ENCODE measurements at places on chromosomes 6 and 20.

- DNase-seq = no peak
- H3K27me3 ChIP-seq = peaks cover 52% of the 10 kb centered on the region
- H3K27ac ChIP-seq = no peak overlapping the region
- H3K4me3 ChIP-seq = no peak overlapping the region
- H3K36me3 ChIP-seq = no peaks in the 10 kb centered on the region
These were observed 38.3 kb upstream of the SLC32A1 start for GRCh38 chr20:38685853-38686473.

- peaks cover 5% of the 10 kb centered on the region for H3K4me1 ChIP-seq
- no peaks in the 10 kb centered on the region for H3K36me3 ChIP-seq
- H3K27ac ChIP-seq = no peak overlapping the region
- no peaks in the 10 kb centered on the region for H3K27me3 ChIP-seq
- DNase-seq = no peak
These were observed 374.5 kb downstream of the RNGTT start for GRCh38 chr6:88588938-88589337.

- no peak overlapping the region for H3K4me3 ChIP-seq
- H3K27ac ChIP-seq = no peak overlapping the region
- no peaks in the 10 kb centered on the region for H3K27me3 ChIP-seq
- no peak for DNase-seq
- no peaks in the 10 kb centered on the region for H3K36me3 ChIP-seq
These were observed 66.4 kb upstream of the PDE10A start for GRCh38 chr6:165729307-165729936.

- H3K4me1 ChIP-seq = no peaks in the 10 kb centered on the region
- no peak overlapping the region for H3K4me3 ChIP-seq
- no peak overlapping the region for H3K27ac ChIP-seq
- DNase-seq = no peak
- no peaks in the 10 kb centered on the region for H3K36me3 ChIP-seq
These were observed 168.4 kb upstream of the TNFAIP3 start for GRCh38 chr6:137698636-137699030.

- peaks cover 25% of the 10 kb centered on the region for H3K36me3 ChIP-seq
- no peaks in the 10 kb centered on the region for H3K4me1 ChIP-seq
- H3K27me3 ChIP-seq = no peaks in the 10 kb centered on the region
- H3K27ac ChIP-seq = no peak overlapping the region
These were observed 10.3 kb downstream of the ZNF337 start for GRCh38 chr20:25686081-25687067.

DNA sequence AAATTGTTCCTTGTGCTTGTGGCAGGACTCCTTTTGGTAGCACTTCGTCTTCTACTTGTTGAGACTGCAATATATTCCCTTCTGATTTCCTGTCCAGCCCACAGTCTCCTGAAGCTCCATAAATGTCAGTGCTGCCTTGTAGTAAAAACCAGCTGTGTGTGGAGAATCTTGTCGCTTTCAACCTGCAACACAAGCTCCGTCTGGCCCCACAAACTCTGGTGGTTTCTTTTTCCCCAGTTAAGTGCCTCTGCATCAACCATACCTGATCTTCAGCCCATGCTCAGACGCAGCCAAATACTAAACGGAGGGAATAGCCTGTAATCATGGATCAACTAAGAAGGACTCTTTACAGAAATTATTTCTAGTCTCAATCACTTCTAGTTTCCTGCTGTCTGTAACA, 1133.3 kb upstream of the ADGRB3 start:
- H3K36me3 ChIP-seq = no peaks in the 10 kb centered on the region
- no peak overlapping the region for H3K27ac ChIP-seq
- no peak for DNase-seq
- H3K4me1 ChIP-seq = no peaks in the 10 kb centered on the region
- no peaks in the 10 kb centered on the region for H3K27me3 ChIP-seq

GRCh38 chr6:64680446-64680845, 1026.6 kb downstream of the EYS start:
- no peaks in the 10 kb centered on the region for H3K4me1 ChIP-seq
- no peak overlapping the region for H3K27ac ChIP-seq
- H3K4me3 ChIP-seq = no peak overlapping the region
- no peaks in the 10 kb centered on the region for H3K36me3 ChIP-seq
- no peak for DNase-seq
- H3K27me3 ChIP-seq = no peaks in the 10 kb centered on the region

DNA sequence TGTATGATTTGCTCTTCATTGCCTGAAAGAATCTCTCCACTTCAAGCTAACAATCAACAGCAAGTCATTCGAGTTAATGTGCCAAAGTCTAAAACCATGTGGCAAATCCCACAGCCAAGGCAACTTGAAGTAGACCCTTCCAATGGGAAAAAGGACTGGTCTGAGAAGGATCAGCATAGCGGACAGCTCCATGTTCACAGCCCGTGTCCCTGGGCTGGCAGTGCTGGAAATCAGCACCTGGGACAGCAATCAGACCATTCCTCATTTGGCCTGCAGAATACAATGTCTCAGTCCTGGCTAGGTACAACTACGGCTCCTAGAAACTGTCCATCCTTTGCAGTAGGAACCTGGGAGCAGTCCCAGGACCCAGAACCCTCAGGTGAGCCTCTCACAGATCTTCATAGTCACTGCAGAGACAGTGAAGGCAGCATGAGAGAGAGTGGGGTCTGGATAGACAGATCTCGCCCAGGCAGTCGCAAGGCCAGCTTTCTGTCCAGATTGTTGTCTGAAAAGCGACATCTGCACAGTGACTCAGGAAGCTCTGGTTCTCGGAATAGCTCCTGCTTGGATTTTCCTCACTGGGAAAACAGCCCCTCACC, 1.1 kb downstream of the GJA10 start:
- no peaks in the 10 kb centered on the region for H3K4me1 ChIP-seq
- peaks cover 34% of the 10 kb centered on the region for H3K27me3 ChIP-seq
- DNase-seq = no peak
- no peak overlapping the region for H3K4me3 ChIP-seq
- no peak overlapping the region for H3K27ac ChIP-seq

GRCh38 chr6:33609528-33609927, 11.6 kb upstream of the ITPR3 start:
- H3K4me1 ChIP-seq = peaks cover 60% of the 10 kb centered on the region
- peak; percentile 86 for DNase-seq
- no peaks in the 10 kb centered on the region for H3K27me3 ChIP-seq

DNA sequence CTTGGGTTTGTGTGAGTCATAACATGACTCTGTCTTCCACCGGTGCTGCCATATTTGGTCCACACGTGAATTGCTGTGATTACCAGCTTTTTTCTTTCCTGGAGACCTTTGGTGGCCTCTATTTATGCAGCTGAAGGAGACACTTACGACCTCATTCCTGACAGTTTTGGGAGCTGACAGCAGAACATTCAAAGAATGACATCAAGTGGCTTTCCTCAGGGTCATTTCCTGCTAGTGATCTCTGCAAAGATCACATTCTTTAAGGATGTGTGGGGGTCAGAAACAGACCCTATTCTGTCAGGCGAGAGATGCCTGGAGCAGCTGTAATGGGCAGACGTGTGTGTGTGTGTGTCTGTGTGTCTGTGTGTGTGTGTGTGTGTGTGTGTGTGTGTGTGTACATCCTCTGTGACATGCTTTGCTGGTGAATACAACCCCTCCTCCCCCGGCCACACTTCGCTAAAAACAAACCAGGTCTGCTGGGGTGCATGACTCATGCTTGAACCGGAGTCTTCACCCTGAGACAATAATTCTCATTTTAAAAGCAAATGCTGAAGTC, 115.6 kb downstream of the TMEM170B start:
- no peak for DNase-seq
- H3K27me3 ChIP-seq = no peaks in the 10 kb centered on the region
- no peaks in the 10 kb centered on the region for H3K36me3 ChIP-seq
- H3K4me1 ChIP-seq = peaks cover 10% of the 10 kb centered on the region
- H3K4me3 ChIP-seq = no peak overlapping the region

DNA sequence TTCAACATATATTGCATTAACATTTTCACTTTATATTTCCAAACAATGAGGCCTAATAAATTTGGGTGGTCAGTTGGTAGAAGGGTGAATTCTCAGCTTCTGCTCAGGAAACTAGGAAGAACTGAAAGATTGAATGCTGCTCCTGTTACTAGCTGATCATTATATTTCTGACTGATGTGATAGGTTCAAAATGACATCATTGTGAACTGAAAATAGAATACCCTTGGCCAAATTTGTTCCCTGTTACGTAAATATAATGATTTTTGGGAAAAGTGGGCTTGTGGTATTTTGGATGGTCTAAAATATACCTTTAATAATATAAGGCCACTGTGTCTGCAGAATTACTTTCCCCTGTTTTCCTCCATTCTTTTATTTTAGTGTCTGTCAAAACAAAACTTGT, 2.8 kb downstream of the UST start:
- H3K36me3 ChIP-seq = no peaks in the 10 kb centered on the region
- peaks cover 5% of the 10 kb centered on the region for H3K27me3 ChIP-seq
- no peak for DNase-seq

GRCh38 chr6:390914-391558, 516 bp upstream of the IRF4 start:
- H3K4me3 ChIP-seq = peak overlapping the region; percentile 56
- no peak overlapping the region for H3K27ac ChIP-seq
- no peak for DNase-seq
- peaks cover 33% of the 10 kb centered on the region for H3K4me1 ChIP-seq

DNA sequence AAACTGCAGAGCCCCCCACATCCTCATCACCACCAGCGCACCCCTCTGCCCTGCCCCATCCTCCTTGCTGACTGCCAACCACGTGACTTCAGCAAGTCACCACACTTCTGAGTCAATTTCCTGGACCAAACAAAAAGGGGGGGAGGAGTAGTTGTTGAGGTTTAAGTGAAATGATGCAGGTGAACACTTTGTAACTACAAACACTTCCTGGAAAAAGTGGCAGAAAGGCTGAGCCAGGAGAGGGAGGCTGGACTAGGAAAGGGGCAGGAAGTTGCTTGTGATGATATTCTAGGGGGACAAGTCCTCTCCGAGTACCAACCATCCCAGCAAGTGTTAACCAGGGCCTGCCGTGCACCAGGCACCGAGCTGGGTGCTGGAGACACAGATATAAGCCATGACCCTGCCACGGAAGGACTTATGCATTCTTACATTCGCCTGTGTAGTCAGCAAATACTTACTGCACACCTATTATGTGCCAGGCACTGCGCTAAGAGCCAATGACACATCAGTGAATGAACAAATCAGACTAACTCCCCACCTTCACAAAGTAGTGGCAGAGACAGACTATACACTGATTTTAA, 67.3 kb downstream of the PREX1 start:
- H3K27me3 ChIP-seq = peaks cover 1% of the 10 kb centered on the region
- no peaks in the 10 kb centered on the region for H3K36me3 ChIP-seq
- DNase-seq = no peak

GRCh38 chr20:13222319-13222716, 1.2 kb downstream of the ISM1 start:
- H3K36me3 ChIP-seq = no peaks in the 10 kb centered on the region
- peaks cover 24% of the 10 kb centered on the region for H3K27me3 ChIP-seq
- no peak for DNase-seq

All from suprapubic skin (tissue), 4 donors.